ENCODE measurements at places on chromosomes 2 and 18. TPM values are rescaled to one million over a fixed set of nuclear protein-coding genes. Genes with fewer than 3 reads are reported as not detected.

Gene TLX2
- total RNA-seq: 0.19 TPM

- no peak for DNase-seq
These were observed 109.6 kb upstream of the ST6GAL2 start for GRCh38 chr2:106995556-106995955.

DNA sequence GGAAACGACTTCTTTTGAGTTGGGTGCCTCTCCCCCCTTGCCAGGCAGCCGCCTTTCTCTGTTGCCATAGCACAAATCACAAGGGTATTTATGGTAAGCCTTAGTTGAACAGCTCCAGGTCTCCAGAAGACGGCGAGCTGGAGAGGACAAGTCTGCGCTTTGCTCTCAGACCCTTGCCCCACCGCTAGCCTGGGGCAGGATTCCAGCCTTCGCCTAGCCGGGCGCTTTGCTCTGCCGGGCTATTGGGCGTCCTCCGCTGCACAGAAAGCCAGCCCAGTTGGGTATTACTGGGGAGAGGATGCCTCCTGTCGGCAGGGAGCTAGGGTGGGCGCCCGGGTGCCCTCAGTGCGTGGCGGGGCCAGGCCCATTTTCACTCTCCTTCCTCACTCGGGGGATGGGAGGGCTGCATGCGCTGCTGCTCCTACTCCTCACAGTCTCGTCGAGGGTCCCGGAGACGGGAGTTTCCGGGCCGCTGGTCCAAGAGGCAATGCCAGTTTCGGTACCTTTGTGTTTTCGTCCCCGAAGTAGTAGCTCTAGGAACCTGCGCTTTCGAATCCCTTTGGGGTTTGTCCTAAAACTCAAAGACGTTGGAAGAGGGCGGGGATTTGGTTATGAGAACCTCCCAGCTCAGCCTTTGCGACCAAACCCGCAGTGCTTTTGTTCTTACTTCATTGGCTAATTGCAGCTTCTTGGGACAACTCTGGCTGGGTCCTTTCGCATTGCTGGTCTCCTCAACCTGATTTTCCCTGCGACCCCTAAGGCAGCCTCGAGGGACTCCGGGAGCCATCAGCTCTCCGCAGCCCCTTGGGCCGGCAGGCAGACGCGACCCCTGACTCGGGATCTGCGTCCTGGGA, 3.6 kb upstream of the DLX2 start:
- DNase-seq: no peak

DNA sequence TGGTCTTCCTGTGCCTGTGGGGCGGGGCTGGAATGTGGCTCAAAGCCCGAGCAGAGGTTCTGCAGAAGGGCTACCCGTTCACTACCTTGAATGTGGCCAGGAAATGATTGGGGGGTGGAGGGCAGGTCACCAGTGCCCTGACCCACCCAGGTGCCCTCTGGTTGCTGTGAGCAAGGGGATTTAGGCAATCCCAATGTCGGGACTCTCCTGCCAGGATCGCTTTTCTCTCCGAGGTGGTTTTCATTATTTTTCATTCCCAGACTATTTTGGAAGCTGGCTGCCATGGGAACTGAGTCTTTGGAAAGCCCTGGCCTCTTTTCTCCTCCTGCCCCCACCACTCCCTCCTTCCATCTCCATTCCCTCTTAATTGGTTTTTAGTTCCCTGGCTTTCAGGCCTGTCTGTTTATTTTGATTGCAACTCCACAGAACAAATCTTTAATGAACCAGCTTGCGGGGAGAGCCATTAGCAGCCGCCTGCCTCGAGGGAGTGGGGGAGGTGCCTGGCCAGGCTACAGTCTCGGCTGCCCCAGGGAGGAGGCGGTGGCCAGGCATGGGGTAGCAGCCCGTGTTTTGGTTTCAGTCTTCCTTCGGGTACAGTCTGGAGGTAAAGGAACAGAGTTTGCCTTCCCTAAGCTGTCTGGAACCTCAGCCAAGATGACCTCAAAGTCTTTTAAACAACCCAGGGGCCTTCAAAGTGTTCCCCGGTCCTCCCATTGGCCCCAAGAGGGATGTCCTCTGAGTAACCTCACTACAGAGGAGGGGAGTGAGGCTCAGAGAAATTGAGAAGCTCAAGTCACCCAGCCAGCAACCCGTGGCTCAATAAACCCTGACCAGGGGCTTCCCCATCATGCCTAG, 114.4 kb upstream of the HAAO start:
- no peak for DNase-seq

Gene REEP1
- total RNA-seq: 0.38 TPM

Gene STARD6
- 0.09 TPM for total RNA-seq

DNA sequence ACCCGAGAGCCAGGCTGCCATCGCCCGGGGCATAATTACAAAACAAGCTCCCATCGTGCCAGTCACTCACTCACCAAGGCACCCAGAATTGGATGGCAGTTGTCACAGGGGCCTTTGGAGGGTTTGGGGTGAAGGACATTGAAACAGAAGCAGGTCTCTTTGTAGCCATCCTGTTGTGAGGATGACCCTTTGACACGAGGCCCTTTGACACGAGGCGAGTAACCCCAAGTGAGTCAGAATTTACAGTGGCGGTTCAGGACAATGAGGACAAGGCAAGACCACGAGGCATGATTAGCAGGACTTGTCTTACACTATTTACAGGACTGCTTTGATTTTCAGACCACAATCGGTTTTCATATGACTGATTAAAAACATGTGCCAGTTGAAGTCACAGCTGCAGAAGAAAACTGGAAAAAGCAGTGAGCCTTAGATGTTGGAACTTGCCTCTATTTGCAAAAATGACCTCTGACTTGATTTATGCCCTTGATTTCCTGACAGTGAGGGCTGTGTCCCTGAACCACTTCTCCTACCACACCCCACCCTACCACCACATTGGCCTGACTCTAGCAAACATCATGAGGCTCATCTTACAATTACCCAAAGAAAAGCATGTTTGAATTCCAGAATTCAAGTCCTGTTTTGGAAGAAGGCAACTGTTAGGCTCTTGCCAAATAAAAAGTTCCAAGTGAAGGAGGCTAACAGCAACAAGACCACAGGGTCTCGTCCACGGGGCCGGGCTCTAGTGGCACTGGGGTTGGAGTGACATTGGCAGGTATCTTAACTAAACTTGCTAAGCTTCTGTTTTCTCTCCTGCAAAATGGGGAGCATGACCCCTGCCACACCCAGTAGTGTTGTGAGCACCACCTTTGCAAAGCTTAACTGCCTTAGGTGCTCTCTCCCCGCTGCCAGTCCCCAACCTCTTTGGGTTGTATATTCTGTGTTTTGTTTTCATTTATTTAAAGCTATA, 64.4 kb upstream of the FOSL2 start:
- no peak for DNase-seq

DNA sequence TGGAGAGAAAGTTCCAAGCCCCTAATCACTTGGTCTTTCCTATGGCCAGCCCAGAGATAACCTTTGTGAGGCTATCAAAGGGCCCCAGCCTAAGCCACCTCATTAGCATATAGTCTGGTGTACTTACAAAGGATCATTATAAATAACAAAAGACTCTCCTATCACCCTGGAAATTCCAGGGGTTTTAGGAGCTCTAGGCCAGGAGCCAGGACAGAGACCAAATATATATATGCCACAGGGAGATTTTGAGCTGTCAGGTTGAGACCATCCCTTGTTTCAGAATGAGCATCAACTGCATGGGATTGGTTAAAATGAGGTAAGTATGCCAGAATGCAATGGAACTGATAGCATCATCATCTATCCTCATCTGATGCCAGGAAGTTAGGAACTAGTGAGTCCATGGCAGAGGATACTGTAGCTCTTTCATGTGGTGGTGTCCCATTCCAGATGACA, 32.1 kb upstream of the CHRNA1 start:
- no peak for DNase-seq

DNA sequence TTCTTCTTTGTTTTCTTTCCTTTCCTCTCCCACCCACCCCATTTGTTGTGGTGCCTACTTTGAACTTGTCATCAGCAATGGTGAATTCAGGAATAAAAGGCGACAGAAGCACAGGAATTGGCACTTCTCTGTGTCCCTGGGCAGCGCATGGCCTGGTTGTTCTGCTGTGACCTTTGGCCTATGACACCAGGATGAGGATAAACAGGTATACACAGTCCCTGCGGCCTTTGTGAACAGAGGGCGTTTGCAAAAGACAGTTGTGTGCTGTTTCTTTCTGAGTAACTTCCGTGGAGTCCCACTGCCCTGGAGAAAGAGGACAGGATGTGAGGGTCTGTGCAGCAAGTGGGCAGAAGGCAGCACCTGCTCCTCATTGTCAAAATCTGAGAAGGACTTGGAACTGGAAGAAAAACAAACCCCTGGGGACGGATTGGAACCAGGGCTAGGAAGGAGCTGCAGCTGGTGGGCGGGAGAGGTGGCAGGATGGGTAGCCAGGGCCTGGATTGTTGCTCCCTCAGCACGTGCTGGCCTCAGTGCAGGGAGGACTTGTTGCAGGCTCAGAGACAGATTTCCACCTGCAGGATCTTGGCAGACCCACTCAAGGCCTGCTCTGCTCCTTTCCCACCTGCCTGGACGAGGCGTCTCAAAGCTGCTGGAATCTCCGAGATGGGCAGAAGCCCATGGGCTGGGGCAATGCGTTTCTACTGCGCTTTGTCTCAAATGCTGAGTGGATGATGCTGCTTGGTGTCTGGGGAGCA, 159.5 kb downstream of the ACKR3 start:
- no peak for DNase-seq

Gene MTIF2
- total RNA-seq: 33.0 TPM

Gene BCL2
- total RNA-seq: 17.5 TPM

DNA sequence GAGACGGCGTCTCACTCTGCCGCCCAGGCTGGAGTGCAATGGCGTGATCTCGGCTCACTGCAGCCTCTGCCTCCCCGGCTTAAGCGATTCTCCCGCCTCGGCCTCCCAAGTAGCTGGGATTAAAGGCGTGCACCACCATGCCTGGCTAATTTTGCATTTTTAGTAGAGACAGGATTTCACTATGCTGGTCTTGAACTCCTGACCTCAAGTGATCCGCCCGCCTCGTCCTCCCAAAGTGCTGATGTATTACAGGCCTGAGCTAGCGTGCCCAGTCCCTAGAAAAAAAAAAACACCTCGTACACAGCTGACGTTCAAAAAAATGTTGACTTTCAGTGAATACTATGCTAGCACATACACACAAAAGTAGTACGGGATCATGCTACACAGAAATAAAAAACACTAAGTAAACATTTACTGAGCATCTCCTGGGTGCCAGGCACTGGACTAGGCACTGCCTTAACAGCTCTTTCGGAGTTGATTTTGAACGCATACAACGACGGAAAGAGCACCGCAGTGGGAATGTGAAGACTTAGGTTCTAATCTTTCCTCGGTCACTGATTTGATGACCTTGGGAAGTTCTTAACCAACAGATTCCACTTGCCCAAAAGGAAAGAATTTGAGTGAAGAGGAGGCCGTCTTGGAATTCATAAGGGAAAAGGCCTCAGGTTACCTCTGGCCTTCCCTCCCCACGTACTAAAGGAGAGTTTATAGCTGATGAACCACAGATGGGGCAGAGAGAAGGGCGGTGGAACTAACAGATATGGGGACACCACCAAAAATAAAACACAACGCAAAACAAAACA, 1.1 kb downstream of the DNAJC27 start:
- DNase-seq: peak; percentile 23

DNA sequence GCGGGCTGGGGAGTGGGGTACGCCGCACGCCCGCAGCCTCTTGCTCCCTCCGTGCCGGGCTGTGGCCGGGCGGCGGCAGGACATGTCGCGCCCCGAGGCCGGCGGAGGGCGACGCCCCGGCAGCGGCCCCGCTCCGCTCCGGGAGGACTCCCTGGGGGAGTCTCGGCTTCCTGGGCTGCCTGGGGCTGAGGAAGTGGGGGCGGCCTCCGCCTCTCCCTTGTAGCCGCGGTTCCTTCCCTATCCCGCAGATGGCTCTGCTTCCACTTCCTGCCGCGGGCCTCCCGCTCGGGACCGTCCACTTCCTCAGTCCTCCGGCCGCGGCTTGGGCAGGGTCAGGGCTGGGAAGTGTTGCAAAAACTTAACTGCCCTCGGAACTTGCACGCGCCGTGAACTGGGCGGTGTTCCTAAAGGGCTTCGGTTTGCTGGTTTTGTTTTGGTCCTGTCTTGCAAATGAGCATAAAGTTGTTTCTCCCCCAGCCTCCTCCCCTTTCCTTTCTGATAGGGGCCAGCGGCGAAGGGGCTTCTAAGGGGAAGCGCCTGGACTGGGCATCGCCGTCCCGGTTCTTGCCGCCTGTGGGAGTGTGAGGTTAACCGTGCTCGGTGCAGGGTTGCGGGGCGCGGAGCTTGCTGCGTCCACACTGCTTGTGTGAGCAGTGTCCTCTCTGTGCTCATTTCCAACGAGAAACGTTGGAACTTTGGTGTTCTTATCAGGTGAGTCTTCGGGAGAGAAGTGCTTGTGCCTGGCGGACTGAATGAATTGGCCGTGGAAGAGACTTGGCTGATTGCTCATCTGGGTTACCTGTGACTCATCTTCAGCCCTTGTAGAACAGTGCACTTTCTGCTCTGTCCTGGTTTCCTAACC, 600 bp downstream of the RALB start:
- DNase-seq: peak; percentile 44

DNA sequence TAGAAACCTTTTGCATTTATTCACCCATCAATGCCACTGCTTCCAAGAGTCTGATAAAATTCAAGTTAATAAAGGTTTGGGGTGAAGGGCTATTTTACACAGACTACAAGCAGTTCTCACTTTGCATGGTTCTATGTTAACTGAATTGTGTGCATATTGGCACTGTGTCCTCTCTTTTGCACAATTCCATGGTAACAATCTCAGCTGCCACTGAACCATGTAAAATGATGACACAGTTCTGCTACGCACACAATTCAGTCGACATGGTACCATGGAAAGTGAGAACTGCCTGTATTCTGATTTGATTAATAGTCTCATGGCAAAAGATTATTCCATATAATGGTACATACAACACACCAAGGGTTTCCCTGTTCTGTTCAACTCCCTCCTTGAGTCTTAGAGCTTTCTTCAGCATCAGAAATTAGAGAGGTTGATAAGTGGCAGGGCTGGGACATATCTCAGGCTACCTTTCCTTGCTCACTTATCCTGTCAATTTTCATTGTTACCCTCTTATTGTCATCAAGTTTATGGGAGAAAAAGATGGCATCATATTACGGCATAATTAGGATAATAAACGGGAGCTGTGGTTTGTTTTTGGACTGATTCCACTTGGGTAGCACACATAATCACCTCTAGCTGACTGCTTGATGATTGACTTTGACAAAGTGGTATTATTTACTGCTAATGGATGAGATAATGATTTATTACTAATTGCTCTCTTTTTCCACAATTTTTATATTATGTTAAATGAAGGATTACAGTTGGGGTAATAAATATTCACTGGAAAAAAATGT, 139.3 kb upstream of the CREB1 start:
- no peak for DNase-seq

- no peak for DNase-seq
These were observed 14.7 kb downstream of the CFLAR start for GRCh38 chr2:201130524-201131186.

- no peak for DNase-seq
These were observed 3.8 kb downstream of the MYL12A start for GRCh38 chr18:3251249-3251962.

Gene REG3G
- 0.09 TPM for total RNA-seq
